ENCODE measurements at places on chromosomes 5 and 9.

DNA sequence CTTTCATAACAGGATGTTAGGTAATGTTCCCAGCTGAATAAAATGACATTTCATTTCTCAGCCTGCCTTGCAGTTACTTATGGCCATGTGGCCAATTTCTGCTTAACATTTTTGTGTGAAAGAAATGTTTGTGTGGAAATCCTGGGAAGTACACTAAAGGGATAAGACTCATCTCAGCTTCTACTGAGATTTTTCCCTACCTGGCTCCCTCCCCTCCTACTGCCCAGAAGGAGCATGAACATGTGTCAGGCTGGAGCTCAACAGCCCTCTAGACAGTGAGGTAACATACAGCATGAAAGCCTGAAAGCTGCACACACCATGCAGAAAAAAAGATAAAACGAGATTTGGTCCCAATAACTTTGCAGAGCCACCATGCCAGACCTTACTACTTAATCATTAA is 288.4 kb upstream of the COX7C start:
- no peak for DNase-seq

DNA sequence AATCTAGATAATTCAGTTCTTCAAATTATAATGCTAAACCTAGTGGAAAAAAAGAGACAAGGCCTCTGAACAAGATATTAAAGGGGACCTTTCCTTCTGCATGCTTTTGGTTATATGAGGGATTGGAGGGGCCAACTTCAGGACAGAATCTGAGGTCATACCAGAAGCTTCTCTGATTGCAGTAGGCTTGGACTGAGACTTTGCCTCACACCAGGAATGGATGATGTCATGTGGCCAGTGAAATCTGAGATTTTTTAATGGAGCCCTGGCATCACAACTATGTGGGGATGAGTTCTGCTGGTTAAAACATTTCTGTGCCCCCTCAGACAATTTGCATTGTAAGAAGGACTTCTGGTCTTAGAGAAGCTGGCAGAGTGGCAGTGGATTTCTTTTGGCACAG is 88.6 kb downstream of the ANGPTL2 start:
- DNase-seq: peak; percentile 26

GRCh38 chr9:98793031-98793430 is 3.3 kb downstream of the ANKS6 start:
- DNase-seq: no peak

DNA sequence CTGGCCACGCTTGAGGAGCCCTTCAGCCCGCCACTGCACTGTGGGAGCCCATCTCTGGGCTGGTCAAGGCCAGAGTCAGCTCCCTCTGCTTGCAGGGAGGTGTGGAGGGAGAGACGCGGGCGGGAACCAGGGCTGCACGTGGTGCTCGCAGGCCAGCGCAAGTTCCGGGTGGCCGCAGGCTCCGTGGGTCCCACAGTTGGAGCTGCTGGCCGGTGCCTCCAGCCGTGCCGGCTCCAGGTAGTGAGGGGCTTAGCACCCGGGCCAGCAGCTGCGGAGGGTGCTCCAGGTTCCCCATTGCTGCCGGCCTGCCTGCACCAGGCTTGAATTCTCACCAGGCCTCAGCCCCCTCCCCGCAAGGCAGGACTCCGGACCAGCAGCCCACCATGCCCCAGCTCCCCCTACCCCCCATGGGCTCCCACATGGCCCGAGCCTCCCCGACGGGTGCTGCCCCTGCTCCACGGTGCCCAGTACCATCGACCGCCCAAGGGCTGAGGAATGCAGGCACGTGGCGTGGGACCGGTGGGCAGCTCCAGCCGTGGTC is 192.8 kb upstream of the IZUMO3 start:
- no peak for DNase-seq

- DNase-seq: no peak
These were observed 118.7 kb downstream of the AUH start for GRCh38 chr9:91243029-91243428.

DNA sequence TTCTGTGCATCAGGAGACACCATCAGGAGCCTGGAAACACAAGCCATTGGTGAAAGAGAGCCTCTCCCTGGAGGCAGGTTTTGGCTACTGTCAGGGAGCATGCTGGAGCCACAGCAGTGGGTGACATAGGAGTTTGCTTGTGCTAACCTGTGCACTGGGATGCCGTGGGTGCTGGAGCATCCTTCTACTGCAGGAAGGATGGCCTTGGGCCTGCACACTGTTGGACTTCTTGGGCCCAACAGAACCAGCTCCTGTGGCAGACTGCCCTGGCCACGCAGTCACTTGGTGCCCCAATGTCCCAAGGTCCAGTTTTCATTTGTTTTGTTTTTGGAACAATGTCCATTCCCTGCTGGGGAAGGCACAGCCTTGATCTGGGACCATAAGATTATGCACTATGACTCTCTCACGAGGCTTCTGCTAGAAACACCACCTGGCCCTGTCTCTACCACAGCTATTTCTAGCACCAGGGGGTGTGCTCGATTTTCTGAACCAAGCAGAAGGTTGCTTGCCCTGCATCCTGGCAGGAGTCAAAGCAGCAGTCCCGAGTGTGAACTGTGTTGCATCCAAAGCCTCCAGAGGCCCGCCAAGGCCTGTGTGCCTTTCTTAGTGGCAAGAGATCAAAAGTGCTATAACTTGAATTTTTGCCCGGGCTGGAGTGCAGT is 5.5 kb upstream of the LTC4S start:
- no peak for DNase-seq

- peak; percentile 86 for DNase-seq
These were observed 975 bp downstream of the AGXT2 start for GRCh38 chr5:35046774-35047173.

DNA sequence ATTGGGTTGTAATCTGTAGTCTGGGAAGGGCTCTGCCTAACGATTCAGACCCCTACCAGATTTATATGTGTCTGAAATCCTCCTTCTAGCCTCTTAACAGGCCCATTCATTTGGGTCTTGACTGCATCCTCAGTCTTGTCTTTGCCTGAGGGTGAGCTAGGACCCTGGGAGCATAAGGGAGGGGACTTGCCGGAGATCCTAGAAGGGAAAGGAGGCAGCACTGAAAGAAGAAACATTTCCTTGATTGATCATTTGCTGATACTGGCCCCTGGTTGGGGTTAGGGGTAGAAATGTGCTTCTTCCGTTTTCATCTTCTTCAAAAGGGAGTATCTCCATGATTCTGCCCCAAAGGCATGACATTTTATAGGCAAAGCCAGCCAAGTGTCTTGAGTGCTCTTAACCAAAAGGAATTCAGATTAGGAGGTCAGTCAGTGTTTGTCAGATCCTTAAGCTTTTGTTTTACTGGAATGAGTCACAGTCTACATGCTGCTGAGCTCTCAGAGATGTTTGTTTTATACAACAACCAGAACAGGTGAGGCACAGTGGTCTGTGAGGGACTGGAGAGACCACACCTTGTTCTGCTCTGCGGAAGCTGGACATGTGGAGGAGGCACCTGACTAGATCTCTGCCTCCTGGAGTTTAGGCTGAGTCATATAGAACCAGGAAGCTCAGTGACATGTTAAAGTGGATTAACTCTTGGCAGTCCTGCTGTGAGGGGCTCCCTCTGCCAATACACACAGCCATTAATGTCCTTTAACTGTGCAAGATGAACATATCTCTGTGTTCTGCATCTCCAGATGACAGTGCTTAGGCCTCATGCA is 37.7 kb downstream of the PCDHAC2 start:
- DNase-seq: no peak

GRCh38 chr5:109656829-109657228 is 32.9 kb upstream of the MAN2A1 start:
- DNase-seq: peak; percentile 83

GRCh38 chr5:151469386-151469785 is 22.0 kb downstream of the SLC36A1 start:
- peak; percentile 23 for DNase-seq

GRCh38 chr9:93465855-93466254 is 12.5 kb upstream of the FAM120AOS start:
- DNase-seq: no peak

DNA sequence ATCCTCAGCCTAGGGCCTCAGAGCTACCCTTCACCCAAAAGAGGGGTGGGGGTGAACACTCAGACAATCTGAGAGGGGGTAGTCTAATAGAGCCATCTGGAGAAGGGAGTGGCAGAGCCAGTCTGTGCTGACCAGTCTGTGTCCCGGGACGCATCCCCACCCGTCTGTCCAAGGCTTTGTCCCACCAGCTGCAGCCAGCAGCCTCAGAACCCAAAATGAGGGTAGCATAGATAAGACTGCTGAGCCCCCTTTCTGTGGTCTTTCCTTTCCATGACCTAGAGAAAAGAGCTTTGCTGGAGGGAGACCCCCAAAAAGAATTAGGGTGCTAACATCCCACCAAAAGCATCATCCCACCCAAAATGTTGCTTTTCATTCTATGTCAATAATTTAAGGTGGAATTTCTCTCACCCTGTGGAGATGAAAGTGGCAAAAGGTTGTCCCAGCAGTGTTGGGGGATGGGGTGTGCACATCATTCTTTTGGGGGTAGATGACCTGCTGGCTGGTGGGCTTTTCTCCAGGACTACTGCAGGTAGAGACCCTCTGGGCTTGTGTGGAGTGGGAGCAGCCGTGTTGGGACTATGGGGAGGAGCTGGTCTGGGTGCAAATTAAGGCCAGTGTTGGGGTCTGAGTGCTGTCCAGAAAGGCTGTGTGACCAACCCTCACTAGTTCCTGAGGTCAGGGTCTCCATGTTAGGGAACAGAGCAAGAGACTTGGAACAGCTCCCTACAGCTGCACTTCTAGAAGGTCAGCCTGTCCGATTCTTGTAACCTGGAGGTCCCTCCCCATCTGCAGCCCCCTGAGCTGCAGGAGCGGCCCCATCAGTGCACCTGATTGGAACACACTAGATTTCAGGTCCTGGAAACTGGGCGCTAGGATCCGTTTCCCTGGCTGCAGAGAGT is 19.9 kb downstream of the URM1 start:
- no peak for DNase-seq

DNA sequence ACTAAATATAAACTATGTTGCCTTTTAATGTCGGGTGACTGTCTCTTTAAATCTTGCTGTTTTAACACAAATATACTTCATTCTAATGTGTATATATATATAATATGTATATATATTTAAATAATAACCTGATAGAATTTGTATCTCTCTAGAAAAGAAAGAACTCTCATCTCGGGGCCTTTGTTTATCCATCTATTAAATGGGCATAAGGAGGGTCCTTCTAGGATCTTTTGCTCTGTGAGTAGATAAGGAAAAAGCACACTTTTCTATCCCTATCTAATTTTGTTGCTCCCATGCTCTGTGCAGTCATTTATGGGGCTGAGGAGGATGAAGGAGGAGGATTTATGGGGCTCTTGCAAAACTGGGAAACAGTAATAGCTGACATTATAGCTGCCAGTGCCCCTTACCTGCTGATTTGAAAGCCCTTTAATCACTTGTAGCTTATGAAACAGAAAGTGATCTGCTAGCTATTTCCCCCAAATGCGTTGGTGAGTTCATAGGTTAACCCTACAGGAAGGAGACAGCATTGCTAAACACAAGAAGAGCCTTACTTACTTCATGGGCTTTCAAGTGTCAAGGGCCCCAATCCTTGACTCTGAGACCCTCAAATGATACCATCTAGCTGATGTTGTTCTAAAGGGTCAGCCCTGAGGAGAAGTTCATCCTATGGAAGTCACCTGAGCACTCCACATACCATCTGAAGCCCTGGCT is 5.8 kb upstream of the PPARGC1B start:
- DNase-seq: no peak

GRCh38 chr9:100098046-100098886 is 534 bp downstream of the ERP44 start:
- peak; percentile 52 for DNase-seq

- no peak for DNase-seq
These were observed 148.8 kb upstream of the ADAMTSL1 start for GRCh38 chr9:18324928-18325745.

GRCh38 chr5:103464835-103465484 is 97.6 kb downstream of the NUDT12 start:
- DNase-seq: no peak

DNA sequence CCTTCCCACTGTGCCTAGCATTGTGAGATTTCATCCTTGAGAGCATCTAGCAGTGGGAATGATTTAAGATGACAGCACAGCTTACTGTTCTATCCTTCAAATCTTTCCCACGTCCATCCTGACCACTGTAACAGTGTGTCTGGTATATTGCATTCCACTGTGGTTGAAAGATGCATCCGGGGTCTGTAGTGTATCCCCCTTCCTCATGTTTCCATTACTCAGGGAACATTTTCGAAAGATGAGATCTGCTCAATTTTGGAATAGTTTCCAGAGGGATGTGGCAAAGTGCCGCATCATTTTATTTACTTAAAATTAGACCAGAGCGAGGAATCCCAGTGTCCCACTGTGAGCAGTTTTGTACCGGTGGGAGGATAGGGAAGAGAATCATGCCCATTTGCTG is 407.1 kb upstream of the PAPPA start:
- DNase-seq: no peak

DNA sequence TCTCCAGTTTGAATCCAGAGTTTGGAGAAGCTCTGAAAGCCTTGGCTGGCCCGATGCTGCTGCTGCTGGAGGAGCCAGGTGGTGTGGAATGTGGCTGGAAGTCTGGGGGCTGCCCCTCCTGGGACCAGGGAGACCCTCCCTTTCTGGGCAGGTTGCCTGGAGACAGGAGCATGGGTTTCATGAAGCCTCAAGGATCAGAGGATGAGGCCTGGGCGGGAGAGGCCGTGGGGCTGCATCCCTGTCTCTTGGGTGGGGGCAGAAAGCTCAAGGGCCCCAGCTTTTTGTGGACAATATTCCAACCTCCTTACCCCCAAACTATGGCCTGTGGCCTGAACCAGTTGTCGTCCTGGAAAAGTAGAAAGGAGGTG is 10.1 kb downstream of the FGF18 start:
- DNase-seq: no peak

- peak; percentile 64 for DNase-seq
These were observed 145.4 kb upstream of the MTAP start for GRCh38 chr9:21656776-21657674.

GRCh38 chr5:65108786-65109743 is 340.3 kb downstream of the CWC27 start:
- no peak for DNase-seq

GRCh38 chr9:93141771-93142483 is 7.9 kb upstream of the NINJ1 start:
- DNase-seq: no peak

GRCh38 chr9:84600739-84601138 is 68.8 kb upstream of the NTRK2 start:
- no peak for DNase-seq
